ENCODE measurements at places on chromosomes 11 and 22.

- no peak for DNase-seq
Measured at GRCh38 chr11:65047581-65048422, 6.8 kb downstream of the SAC3D1 start.

DNA sequence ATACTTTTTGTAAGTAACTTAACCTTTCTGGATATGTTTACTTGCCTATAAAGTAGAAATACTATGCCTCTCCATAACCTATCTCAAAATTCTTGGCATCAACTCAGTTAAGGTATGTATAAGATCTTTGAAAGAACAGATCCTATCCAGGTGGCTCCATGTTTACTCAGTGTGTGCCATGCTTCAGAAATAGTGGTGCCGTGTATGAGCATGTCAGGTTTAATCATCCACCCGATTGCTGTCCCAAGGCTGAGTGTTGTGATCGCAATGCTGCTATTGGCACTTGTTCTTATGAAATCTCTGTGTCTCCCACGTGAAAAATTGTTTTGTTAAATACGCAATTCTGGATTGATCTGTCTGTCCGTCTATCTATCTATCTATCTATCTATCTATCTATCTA, 85.9 kb upstream of the SNX19 start:
- DNase-seq: no peak

- DNase-seq: peak; percentile 91
Measured at GRCh38 chr11:61756452-61757212, 4.2 kb downstream of the MYRF start.

DNA sequence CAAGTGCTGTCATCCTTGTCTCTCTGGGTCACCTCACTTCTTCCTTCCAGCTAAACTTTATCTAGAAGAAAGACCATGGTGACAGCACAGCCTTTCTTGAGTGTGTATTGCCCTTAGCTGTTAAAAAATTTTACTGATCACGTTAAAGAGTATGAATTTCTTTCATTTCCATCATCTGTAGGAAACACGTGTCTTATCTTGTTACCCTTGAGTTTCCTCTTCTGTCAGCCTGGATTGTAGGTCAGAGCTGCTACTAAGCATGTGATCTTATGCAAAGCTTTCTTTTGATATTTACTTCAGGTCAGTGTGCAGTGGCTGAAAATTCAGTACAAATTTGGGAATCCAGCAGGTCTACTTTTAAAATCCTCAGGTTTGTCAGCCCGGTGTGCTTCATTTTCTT, 512.2 kb upstream of the ARHGAP42 start:
- no peak for DNase-seq

- DNase-seq: no peak
Measured at GRCh38 chr11:134049303-134049702, 19.6 kb upstream of the JAM3 start.

GRCh38 chr22:49767355-49768062, 60.2 kb downstream of the BRD1 start:
- peak; percentile 39 for DNase-seq

DNA sequence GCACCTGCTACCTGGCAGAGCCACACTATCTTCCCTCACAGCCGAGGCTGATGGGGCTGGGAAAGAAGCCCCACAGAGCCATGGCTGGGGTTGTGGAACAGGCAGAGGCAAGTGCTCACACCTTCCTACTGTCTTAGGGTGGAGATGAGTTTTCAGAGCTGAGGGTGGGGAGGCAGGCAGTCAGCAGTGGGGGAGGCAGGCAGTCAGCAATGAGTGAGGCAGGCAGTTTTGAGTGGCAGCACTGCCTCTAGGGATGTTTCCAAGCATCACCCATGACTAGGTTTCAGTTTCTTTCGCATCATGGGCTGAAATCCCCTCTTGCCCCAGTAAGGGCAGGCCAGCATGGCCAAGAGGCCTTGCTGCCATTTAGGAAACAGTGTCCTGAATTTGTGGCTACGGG, 41.6 kb upstream of the NTM start:
- no peak for DNase-seq

DNA sequence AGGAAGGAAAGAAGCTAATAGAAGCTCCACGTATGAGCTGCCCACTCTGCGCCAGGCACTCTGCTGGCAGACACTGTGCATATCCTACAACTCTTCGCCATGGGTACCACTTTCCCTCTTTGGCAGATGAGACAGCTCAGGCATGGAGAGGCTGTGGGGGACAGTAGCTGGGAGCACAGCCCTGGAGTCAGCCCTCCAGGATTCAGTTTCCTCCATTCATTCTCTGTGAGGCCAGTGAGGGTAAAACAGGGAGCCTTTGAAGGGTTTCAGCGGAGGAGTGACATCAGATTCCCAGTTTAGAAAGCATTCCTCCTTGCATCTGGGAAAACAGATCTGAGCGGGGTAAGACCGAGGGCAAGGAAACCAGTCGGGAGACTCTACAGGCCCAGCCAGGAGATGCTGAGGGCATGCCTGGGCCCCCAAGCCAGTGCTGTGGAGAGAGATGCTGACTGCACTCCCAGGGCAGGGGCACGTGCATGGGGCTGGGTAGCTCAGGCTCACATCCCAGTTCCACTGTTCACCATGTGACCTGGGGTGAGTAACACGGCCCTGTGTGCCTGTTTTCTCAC, 58.3 kb upstream of the EMID1 start:
- no peak for DNase-seq

DNA sequence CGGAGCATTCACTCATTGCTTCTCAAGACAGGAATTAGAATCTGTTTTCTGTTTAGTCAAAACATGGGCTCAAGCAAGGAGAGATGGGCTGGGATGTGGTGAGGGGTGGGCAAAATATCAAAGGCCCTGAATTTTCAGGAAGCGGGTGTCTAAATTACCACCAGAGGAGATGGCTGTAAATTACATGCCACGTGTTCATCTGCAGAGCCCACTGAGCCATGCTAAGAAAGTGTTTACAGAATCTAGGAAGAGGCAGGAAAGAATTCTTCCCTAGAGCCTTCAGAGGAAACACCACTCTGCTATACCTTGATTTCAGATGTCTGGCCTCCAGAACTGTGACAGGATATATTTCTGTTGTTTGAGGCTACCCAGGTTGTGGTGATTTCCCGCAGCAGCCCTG, 46.1 kb downstream of the CLMP start:
- DNase-seq: no peak

DNA sequence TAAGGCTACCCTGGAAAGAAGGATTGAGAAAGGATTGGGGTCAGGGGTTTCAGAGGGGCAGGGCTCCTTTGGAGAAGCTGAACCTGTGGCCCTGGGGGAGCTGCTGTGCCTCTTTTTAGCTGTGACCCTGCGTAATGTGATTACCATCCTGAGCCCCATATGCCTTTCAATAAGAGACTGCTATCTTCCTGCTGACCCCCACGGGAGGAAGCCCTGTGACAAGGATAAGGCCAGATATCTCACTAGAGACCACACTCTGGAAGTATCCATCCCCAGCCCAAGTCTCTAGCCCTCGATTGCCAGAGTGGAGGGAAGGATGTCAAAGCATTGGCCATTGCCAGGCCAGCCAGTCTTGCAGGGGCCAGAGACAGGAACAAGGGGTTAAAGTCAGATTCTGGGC, 4.8 kb upstream of the SLC39A13 start:
- DNase-seq: no peak

- no peak for DNase-seq
Measured at GRCh38 chr11:108562746-108563581, 30.6 kb downstream of the EXPH5 start.

GRCh38 chr11:78138694-78139421, 568 bp downstream of the ALG8 start:
- peak; percentile 39 for DNase-seq

DNA sequence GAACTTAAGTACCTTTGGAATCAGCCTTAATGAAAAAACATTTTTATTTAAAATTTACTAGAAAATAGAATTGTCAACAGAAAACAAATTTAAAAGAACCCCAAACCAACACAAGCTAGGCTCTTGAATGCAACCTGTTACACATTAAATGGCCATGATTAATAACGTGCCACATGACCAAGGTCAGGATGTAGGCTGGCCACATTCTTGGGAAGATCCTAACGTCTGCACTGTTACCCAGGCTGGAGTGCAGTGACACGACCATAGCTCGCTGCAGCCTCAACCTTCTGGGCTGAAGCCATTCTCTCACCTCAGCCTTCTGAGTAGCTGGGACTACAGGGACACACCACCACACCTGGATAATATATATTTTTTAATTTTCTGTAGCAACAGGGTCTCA, 126.4 kb upstream of the APOA1 start:
- DNase-seq: no peak

DNA sequence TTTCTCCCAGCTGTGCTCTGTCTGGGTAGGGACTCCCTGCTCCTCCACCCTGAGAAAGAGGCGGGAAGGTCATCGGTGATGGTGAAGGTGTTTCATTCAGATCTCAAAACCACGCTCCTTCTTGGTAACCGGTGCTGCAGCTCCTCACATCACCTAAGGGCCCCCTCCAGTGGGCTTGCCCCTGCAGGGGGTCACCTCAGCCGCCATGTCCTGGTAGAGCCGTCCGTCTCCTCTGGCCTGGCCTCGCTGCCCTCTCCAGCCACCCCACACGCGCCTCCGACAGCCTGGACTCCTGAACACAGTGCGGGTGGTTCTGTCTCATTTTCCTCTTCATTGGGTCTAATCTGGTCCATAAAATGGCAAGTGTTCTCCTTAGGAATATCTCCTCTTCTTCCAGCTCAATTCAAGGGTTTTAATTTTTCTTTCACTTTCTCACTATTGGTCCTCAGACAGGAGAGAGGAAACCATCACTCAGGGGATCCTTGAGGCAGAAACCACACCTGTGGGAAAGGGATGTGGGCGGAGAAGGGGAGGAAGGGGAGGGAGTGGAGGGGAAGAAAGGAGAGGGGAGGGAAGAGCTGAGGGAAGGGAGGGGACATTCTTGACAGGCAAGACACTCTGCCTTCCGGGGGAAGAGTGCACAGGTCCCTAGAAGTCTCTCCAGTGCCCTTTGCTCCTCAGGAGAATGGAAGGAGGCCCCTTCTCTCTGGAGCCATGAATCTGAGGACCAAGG, 1338.4 kb downstream of the TBC1D22A start:
- DNase-seq: no peak

DNA sequence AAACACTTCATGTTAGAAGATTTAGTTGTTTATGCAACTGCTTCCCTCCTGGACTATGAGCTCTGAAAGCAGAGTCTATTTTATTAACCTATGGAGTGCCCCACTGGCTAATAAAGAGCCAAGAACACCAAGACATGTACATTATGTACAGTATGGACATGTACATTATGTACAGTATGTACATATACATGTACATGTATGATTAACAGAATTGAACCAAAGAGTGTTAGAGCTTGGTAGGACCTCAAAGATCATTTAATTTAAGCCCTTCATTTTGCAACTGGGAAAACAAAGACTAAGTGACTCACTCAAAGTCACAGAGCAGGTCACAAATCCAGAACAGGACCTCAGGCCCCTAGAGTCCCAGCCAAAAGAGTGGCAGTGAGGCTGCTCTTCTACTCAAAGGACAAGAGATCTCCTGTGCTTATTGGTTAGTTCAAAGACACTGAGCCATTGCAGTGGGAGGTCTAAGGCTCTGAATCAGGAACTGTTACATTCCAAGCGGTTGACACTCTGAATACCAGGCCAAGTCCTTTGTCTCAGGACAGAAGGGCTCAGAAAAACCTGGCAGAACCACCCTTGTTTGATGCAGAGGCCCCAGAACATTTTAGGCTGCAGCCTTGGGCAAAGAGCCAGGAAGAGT, 103.8 kb downstream of the FAM168A start:
- DNase-seq: peak; percentile 70

DNA sequence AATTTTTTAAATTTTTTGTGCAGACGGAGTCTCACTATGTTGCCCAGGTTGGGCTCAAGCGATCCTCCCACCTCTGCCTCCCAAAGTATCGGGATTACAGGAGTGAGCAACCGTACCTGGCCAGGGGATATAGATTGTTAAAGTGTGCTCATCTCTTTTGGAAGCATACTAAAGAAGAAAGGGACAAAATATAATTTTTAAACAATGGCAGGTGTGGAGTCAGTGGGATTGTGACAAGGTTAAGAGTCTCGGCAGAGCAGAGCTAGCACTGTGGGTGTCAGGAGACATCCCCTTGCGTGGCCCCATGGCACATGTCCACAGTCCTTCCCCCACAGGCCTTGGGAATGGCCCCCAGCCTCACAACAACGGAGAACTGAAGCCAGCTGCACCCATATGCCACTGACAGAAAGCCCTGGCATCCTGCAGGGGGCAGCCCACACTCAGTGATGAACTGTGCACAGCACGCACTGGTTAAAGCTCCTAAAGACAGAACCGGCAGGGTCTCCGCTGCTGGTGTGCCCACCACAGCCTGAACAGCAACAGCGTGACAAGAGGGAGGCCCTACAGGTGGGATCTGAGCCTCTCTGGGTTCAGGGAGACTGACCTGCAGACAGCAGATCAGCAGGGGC, 29.9 kb downstream of the SERPIND1 start:
- DNase-seq: peak; percentile 25

GRCh38 chr11:47248304-47248663, 330 bp downstream of the ACP2 start:
- DNase-seq: no peak

GRCh38 chr11:126173257-126173656, 38.2 kb downstream of the RPUSD4 start:
- no peak for DNase-seq

GRCh38 chr11:125082611-125083311, 19.7 kb downstream of the SLC37A2 start:
- DNase-seq: peak; percentile 72

- no peak for DNase-seq
Measured at GRCh38 chr11:78426845-78427244, 9.2 kb upstream of the GAB2 start.

DNA sequence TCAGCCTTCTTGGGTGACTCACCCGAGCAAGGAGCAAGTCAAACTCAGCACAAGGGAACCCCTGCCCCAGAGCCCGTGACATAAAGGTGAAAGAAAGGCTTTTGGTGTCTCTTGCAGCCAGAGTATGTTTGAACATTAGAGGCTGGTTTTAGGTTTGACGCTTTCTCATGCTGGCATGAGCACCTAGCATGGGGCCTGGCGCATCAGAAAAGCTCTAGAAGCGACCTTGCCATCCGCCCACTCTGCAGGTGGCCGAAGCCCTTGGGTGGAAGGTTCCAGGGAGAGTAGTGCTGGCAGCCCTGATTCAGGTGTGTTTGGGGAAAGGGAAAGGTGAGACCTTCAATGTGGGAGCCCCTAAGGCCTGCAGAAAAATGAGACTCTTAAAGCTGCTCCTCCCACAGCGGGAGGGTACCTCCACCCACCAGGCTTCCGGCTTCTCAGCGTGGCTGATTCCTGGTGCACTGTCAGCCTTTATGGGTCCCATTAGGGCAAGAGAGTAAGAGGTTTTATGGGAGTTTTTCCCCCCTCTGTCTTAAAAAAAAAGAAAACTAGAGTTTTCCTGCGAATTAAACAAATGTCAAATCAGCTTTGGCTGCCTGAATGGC, 88.4 kb downstream of the GRIK4 start:
- no peak for DNase-seq

DNA sequence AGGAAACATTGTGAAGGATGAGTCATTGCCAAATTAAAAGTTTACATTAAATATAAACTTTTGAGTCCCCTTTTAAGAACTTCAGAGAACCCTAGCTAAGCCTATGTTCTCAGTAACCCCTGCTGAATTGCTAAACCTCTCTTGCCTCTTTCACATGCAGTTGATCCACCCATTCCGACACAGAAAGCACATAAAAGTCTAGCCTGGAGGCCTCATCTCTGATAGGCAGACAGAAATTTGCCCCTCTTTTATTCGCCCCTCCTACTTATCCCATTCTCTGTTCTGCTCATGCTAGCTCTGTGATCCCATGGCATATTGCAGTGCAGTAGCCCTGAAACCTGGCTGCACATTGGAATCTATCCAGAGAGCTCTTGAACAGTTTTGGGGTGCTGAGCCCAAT, 58.2 kb upstream of the PDE3B start:
- no peak for DNase-seq

- no peak for DNase-seq
Measured at GRCh38 chr11:131546218-131546895, 175.9 kb downstream of the NTM start.

- DNase-seq: peak; percentile 61
Measured at GRCh38 chr11:64990222-64990923, 6.4 kb downstream of the BATF2 start.
